ENCODE measurements at places on chromosomes 2 and 18. TPM values are rescaled to one million over a fixed set of nuclear protein-coding genes. Genes with fewer than 3 reads are reported as not detected.

DNA sequence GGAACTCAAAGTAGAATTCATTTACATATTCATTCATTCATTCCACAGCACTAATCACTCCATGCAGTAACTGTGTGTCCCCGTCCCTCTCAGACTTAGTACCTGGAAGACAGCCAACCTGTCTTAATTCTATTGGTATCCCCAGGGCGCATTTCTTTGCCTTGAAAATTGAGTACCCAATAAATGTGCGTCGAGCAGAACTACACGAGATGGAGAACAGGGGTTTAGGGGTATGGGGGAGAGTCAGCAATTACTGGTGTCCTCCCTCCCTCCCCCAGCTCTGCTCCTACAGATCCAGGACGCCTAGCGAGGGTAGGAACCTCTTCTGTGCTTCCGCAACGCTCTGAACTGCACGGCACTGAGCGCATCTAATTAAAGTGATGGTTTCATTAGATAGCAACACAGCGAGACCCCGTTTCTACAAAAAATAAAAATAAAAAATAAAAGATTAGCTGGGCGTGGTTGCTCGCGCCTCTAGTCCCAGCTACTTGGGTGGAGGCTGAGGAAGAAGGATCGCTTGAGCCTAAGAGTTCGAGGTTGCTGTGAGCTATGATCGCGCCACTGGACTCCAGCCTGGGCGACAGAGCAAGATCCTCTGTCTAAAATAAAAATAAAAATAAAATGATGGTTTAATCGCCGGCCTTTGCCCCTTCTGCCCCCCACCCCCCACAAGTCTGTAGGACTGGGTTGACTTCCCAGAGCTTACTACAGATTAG, 614 bp upstream of the FKBP1B start:
- DNase-seq, result peak; percentile 48
- H3K27me3 ChIP-seq, result peaks cover 3% of the 10 kb centered on the region
- peak overlapping the region; percentile 77 for H3K4me3 ChIP-seq
- H3K36me3 ChIP-seq, result no peaks in the 10 kb centered on the region
- peaks cover 20% of the 10 kb centered on the region for H3K4me1 ChIP-seq
- H3K27ac ChIP-seq, result no peak overlapping the region

DNA sequence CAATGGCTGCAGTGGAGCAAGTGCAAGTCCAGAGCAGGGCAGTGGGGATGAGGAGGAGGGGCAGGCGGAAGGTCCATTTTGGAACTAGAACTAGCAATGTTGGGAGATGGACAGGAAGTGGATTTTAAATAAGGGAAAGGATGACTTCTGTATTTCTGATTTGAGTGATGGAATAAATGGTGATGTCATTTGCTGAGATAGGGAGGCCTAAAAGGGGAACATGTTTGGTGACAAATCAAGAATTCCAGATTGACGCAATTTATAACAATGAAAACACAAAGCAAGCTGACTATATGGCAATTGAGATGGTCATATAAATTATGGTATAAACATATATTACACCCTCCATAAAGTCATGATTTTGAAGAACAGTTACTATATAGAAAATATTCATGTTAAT, 209.3 kb downstream of the SS18 start:
- H3K4me1 ChIP-seq, result no peaks in the 10 kb centered on the region
- H3K4me3 ChIP-seq, result no peak overlapping the region
- no peak overlapping the region for H3K27ac ChIP-seq
- no peaks in the 10 kb centered on the region for H3K36me3 ChIP-seq

GRCh38 chr18:8186413-8186812, 422.8 kb upstream of the RAB12 start:
- no peak for DNase-seq
- H3K4me1 ChIP-seq, result no peaks in the 10 kb centered on the region
- no peak overlapping the region for H3K4me3 ChIP-seq
- no peaks in the 10 kb centered on the region for H3K27me3 ChIP-seq

GRCh38 chr2:21183306-21183705, 59.5 kb downstream of the TDRD15 start:
- no peaks in the 10 kb centered on the region for H3K4me1 ChIP-seq
- H3K27ac ChIP-seq, result no peak overlapping the region
- H3K4me3 ChIP-seq, result no peak overlapping the region
- no peaks in the 10 kb centered on the region for H3K36me3 ChIP-seq

DNA sequence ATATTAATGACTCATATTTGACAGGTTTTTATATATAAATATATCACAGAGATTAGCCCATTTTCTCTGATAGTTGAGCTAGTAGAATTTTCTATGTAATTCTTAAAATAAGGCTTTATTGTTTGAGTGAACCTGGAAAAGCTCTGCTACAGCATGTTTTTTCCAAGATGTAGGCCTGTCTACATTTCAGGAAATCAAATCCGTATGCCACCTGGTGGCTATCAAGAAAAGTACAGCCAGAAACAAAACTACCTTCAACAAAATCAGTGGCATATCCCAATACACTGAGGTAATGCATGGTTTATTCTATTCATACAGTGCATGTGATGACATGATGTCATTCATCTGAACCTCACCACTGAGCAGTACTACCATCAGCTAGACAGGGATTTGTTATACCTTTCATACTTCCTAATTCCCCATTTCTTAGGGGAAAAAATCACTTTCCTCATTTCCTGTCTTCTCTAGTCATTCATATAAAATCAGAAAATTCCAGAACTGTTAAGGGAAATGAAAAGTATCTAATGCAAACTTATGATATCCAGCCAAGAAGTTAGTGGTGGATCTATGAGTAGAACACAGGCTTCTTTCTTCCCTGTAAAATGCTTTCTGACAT, 310.4 kb upstream of the SYT4 start:
- peak; percentile 74 for DNase-seq
- H3K27me3 ChIP-seq, result no peaks in the 10 kb centered on the region
- H3K4me1 ChIP-seq, result no peaks in the 10 kb centered on the region

The AMER3 gene
- not detected for total RNA-seq

The KLHL14 gene
- total RNA-seq, result not detected

The CPS1 gene
- total RNA-seq, result 21.7 TPM
